ENCODE measurements at places on chromosomes 6 and 20.

DNA sequence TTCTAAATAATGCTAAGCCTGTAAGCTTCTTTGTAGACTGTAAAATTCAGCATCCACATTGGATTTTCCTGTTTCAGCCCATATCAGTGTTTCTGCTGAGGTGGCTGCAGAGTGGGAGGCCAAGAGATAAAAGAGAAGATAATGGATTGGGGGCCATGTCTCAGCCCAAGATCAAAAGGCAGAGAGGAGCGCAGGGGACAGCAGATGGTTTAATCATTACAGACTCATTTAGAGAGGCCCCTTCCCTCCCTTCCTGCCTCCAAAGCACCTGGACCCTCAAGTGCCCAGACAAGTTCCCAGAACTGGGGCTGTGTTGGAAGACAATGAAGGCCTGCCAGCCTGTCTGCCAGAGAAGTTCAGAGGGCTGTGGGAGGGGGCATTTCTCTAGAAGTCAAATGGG is 20.4 kb upstream of the CTNNBL1 start:
- DNase-seq = no peak

- DNase-seq = no peak
Observed at GRCh38 chr6:6583836-6584235, 4.7 kb upstream of the LY86 start.

DNA sequence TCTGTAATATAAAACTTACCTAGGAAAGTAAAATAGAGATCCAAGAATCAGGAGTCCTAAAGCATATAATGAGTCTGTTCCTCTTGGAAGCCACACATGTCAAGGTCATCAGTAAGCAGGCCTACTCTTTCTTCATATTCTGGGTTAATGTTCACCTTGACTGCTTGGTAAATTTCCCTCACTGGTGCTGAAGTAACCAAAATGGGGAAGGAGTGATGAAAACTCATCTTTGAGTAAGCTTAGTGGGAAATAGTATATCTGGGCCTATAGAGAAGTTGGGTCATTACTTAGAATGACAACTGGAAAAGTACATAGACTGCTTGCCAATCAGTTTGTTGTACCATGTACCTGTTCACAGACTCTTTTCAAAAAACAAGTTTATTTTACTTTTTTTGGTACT is 6.6 kb downstream of the TSPYL4 start:
- DNase-seq = no peak

DNA sequence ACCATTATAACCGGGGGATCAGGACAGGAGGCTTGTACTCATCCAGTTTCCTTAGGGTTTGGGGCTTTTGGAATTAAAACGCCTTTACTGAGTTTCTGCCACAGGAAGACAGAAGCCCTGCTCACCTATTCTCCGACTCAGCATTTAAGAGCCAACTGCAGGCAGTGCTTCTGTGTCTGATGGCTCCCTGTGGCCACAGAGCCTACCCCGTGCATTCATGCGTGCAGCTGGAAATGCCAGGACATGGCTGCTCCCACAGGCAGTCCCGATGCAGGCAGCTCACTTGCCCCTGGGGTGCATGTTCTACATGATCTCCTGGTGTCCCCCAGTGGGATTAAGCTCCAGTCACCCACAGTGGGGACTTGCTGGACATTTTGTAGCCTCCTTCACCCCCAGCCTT is 22.2 kb downstream of the ZNF831 start:
- no peak for DNase-seq

GRCh38 chr6:19802656-19803055 is 34.5 kb upstream of the ID4 start:
- no peak for DNase-seq

DNA sequence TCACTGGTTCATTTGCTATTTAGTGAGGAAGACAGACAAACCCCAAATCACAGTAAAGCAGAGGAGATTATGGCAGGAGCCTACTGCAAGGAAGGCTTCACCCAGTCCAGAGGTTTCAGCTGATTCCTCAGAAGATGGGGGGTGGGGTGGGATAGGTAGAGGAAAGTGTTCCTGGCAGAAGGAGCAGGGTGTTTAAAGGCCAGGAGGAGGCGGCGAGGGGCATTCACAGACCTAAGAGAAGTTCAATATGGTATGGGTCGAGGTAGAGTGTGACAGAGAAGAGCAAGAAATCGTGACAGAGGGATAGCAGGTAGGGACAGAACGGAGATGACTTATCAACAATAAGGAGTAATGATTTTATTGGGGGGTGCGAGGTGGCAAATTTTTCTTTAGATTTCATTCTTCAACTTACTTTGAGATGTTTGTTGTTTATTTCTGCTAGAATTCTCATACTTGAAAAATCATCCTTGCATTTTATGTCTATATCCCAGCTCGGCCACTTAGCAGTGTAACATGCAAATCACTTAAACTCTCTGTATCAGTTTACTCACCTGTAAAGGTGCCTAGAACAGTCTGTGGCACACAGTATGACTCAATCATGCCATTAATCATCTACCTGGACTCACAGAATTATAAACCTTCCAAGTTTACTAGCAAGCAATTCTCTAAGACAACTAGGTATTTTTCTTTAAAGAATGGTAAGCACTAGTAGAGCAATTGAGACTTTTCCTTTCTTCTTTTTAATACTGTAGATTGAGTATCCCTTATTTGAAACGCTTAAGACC is 176.7 kb downstream of the REV3L start:
- no peak for DNase-seq

DNA sequence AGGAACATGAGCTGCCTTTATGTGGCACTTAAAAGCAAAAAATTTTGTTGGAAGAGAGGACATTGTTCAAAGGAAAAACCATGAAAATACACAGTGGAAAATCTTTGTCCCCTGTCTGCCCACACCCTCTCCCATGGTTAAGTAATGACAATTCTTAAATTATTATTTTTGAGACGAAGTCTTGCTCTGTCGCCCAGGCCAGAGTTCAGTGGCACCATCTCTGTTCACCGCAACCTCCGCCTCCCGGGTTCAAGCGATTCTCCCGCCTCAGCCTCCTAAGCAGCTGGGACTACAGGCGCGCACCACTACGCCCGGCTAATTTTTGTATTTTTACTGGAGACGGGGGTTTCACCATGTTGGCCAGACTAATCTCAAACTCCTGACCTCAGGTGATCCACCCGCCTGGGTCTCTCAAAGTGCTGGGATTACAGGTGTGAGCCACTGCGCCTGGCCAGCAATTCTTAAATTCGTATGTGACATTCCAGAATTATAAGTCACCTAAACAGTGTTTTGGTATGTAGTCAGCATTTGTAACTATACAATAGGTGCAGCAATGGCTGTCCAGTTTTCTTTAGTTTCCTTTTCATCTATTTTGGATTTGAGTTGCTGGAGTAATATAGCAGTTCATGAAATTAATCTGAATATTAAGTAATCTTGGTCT is 636 bp upstream of the SSR1 start:
- no peak for DNase-seq

GRCh38 chr6:133243723-133244305 is 2.7 kb downstream of the EYA4 start:
- no peak for DNase-seq

- DNase-seq = no peak
Observed at GRCh38 chr20:32655903-32656512, 17.7 kb downstream of the C20orf203 start.

GRCh38 chr20:3483309-3483708 is 12.5 kb downstream of the ATRN start:
- DNase-seq = no peak

- no peak for DNase-seq
Observed at GRCh38 chr6:104159045-104159618, 700.6 kb downstream of the HACE1 start.

DNA sequence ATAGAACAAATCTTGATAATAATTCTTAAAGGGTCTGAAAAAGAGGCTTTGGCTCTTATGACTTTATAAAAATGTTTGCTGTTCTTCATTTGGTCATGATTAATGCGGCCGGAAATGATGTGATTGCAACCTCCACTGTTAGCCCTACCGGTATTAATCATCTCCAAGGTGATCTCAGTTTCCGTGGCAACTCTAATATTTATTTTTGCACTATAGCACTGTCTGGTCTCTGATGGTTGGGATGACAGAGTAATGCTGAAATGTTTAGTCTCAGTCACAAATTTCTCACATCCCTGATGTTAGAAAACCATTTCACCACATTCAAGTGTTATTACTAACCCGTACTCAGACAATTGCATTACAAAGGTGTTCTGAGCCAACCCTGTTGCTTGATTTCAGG is 87.4 kb downstream of the TMEM200A start:
- DNase-seq = no peak

DNA sequence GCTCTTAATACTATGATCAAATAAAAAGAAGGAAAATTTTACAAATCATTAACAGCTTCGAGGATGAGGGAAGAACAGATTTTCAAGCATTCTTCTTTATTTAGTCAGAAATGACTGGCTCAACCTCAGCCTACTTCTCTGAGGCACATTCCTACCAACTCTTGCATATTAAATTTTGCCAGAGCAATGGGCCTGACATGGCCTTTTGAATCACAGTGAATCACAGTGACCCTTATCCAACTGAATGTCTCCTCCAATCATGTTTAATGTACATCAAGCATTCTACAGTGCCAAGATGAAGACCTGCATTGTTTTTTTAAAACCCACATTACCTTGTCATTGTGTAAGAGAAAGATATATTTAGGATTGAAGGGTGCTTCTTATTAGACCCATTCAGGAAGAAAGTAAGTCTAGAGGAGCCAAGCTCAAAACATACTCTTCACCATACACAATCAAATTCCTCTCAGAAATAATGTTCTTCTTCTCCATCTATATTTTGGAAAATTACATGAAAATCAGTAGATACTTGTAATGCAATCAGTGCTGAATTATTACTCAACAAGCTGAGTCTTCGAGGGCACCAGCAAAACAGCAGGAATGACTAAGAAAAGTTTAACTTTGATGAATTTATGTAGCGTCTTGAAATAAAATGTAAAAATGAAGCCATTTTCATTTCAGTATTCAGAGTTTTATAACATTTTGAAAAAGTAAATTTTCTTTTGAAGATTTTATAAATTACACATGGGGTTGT is 44.1 kb upstream of the MOXD1 start:
- DNase-seq = no peak

- DNase-seq = no peak
Observed at GRCh38 chr6:167674486-167674885, 152.2 kb upstream of the AFDN start.

DNA sequence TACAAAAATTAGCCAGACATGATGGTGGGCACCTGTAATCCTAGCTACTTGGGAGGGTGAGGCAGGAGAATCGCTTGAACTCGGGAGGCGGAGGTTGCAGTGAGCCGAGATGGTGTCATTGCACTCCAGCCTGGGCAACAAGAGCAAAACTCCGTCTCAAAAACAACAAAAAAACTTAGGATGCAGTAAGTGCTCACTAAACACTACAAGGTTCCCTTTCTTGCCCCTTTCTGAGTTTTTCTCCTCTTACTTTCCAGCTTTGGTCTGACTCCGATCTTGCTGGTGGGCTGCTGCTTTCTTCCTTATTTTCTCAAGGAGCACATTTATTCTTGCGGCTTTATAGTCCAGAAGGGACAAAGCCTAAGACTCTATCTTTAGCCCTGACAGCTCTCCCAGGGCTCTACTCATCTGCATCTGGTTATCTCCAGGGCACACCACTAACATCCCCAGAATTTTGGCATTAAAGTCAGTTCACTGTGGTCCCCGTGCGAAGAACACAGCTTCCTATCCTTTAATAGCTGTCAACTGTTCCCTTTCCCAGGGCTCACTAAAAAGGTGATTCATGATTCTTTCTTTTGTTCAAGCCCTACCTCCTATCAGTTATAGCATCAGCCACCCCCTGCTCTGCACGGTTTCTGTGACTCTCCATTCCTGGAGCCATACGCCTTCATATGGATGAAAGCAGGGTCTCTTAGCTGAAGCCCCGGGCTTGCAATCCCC is 17.1 kb upstream of the RPN2 start:
- DNase-seq = no peak

- DNase-seq = no peak
Observed at GRCh38 chr20:17442588-17442987, 88.6 kb downstream of the BFSP1 start.

- DNase-seq = no peak
Observed at GRCh38 chr6:67768972-67769371, 866.1 kb upstream of the ADGRB3 start.

- DNase-seq = no peak
Observed at GRCh38 chr6:139708337-139709199, 334.1 kb upstream of the CITED2 start.

DNA sequence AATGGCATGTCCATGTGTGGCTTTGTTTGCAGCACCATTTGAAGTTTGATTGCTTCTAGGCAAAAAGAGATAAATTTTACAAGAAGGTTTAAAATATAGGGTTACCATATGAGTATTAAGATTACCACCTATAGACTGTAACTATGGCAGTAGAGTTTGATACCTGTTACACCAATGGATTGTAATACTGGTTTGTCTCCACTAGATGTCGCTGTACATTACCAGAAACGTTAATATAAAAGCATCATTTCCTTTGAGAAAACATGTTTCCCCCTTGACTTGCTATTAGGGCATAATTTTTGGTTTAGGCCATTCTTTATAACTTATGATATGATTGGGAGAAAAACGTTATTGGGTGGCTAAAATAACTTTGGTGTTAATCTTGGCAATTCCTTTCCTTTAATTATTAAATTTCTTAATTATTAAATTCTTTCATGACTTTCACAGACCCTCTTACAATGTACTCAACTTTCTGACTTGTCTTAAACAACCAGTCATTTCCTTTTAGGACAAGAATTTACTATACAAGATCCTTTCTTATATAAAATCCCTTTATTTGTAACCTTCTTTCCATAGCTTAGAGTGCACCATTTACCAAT is 42.8 kb downstream of the HLA-DPB1 start:
- DNase-seq = no peak

- DNase-seq = no peak
Observed at GRCh38 chr6:71197780-71198179, 90.8 kb upstream of the OGFRL1 start.

- no peak for DNase-seq
Observed at GRCh38 chr6:137977206-137977605, 110.1 kb downstream of the TNFAIP3 start.

DNA sequence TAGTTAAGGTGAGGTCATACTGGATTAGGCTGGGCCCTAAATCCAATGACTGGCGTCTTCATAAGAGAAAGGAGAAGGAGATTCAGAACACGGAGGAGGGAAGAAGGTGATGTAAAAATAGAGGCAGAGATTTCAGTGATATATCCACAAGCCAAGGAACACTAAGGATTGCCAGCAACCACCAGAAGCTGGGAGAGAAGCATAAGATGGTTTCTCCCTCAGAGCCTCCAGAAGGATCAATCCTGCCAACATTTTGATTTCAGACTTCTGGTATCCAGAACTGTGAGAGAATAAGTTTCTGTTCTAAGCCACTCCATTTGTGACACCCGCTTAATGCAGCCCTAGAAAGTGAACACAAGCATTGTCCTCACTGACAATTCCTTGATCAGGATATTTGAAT is 33.6 kb upstream of the NRSN1 start:
- no peak for DNase-seq

GRCh38 chr6:57262901-57263694 is 41.0 kb upstream of the RAB23 start:
- no peak for DNase-seq

DNA sequence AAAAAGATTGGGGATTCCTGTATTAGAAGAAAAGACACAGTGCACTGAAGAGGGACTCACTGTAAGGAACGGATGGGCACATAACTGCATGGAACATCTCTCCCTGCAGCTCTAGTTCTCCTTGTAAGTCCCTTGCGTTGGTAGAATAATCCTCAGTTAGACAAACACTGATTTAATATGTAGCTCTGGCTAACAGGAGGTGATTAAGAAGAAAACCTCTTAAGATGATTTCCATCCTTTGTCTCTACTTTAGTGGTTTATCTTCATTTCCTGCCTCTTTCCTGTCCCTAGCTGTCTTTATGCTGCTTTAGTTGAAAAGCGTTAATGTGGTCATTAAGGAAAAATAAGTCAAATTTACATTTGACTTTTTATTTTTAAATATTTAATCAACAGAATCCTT is 86.6 kb downstream of the SLC16A10 start:
- no peak for DNase-seq

Measured in activated T-cell treated with anti-CD3 and anti-CD28 coated beads for 24 hours (primary cell).